Fibroblast of skin of left quadriceps (primary cell): ENCODE measurements at places on chromosomes 3 and 15.

DNA sequence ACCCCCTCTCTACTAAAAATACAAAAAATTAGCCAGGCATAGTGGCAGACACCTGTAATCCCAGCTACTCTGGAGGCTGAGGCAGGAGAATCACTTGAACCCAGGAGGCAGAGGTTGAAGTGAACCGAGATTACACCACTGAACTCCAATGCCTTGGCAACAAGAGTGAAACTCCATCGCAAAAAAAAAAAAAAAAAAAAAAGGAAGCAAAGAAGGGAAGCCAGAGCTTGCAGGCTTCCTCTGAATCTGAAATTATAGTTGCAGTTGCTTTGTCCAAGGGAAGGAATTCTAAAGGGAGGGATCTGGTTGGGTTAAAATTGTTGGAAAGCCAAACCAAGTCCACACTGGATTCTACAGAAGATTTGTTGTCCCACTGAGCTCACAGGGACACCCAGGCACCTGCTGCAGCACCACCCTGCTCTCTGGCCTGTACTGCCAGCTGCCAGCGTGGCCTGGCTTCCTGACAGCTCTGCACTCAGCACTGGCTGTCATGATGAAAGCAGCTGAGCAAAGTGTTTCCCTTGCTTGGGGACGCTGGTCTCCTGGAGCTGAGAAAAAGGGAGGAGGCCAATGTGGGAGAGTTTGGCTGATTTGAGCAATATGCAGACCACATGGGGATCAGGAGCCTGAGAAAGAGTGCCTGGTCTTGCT, 88.8 kb upstream of the HES1 start:
- no peak for DNase-seq

GRCh38 chr15:27757052-27757451, 342.1 kb downstream of the OCA2 start:
- DNase-seq: no peak

DNA sequence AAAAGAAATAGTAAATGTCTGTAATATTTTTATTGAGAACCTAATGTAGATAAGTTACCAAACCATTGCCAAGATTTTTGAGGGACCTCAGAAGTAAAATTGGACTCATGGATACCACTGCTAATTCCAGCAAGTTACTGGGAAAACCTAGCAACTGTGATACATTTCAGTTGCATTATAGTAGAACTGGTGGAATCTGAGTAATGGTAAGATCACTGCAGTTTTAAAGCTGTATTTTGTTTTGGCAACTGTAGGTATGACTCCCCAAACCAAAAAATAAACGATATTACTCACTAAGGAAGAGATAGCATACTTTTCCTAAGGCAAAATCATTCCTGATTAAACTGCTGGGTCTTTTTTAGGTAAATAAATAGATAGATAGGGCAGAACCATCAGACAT, 54.0 kb downstream of the ARMC8 start:
- no peak for DNase-seq

GRCh38 chr15:89904519-89904918, 8.2 kb downstream of the ARPIN start:
- no peak for DNase-seq

GRCh38 chr15:42727750-42728381, 9.1 kb downstream of the CDAN1 start:
- no peak for DNase-seq

GRCh38 chr15:100017140-100017539, 283.9 kb upstream of the LYSMD4 start:
- DNase-seq: no peak

GRCh38 chr3:173529062-173529711, 131.6 kb downstream of the NLGN1 start:
- DNase-seq: no peak

- no peak for DNase-seq
Observed at GRCh38 chr3:24936574-24936973, 441.9 kb upstream of the THRB start.

- no peak for DNase-seq
Observed at GRCh38 chr15:99986297-99987118, 253.3 kb upstream of the LYSMD4 start.

GRCh38 chr3:4938281-4938982, 40.8 kb upstream of the BHLHE40 start:
- no peak for DNase-seq

DNA sequence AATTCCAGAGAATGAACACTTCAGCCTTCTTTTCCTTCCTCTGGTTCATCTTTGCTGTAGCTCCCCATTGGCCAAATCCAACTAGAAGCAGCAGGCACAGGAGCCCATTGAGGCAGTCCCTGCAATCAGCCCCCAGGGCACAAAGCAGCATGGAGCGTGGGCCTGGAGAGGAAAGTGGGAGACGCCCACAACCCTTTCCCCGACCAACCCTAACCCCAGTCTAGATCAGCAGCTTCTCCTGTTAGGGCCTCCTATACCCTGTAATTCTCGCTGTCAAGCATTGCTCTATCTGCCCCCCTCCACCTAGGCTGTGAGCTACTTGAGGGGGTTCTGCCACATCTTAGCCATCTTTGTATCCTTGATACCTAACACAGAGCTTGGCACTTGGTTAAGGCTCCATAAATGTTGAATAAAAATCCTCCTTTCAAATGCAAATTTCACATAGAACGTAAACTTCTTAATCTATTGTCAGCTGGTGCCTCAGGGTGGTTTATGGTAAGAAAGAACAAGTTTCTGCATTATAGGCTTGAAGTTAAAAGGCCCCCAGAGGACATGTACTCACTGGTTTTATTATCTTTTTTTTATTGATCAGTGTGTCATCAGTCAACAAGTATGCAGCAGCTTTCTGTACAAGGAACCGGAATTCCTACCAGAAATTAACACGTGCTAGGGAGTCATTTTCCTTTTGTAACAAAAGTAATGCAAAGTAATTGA, 97.9 kb upstream of the PFN2 start:
- DNase-seq: peak; percentile 42

DNA sequence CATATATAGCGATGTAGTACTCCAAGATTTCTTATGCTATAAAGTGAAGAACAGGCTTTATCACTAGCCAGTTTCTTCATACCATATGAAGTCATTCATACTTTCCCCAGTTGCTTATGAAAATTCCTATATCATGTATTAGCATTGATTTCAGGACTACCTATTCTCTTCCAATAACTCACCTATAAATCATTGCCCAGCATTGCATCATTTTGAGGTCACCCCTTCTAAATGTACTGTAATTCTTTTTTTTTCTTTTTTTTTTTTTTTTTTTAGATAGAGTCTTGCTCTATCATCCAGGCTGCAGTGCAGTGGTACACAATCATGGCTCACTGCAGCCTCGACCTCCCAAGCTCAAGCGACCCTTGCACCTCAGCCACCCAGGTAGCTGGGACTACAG, 27.1 kb downstream of the RTP3 start:
- no peak for DNase-seq

GRCh38 chr3:31077021-31077601, 182.7 kb upstream of the GADL1 start:
- DNase-seq: peak; percentile 71

DNA sequence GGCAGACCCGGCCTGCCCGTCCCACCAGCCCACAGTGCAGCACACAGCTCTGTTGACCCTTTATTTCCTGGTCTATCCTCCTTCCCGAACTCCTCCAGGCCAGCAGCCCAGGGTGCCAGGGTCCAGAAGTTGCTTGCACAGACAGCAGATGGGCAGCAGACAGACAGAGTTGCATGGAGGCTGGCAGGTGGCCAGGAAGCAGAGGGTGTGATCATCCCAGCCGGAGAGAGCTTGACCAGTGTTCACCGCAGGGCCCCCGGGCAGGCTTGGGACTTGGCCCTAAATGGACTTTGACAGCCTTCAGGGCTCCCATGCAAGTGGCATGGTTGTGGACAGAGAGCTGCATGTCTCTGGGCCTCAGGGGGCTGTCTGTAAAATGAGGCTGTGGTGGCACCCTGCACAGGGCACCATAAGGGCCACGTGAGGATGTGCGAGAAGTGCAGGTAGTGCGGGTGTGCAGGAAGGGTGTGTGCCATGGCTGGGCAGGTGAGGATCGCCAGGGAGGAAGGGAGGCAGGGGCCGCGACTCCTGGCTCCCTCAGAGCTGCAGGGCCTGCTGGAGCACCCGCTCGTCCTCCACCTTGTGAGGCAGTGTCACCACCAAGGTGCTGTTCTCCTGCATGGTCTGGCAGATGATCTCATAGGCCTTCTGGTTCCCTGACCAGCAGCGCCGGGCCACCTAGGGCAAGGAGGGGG, 6.3 kb upstream of the ZXDC start:
- DNase-seq: no peak
